ENCODE measurements at places on chromosomes 1 and 21. TPM values are rescaled to one million over a fixed set of nuclear protein-coding genes. Genes with fewer than 3 reads are reported as not detected.

DNA sequence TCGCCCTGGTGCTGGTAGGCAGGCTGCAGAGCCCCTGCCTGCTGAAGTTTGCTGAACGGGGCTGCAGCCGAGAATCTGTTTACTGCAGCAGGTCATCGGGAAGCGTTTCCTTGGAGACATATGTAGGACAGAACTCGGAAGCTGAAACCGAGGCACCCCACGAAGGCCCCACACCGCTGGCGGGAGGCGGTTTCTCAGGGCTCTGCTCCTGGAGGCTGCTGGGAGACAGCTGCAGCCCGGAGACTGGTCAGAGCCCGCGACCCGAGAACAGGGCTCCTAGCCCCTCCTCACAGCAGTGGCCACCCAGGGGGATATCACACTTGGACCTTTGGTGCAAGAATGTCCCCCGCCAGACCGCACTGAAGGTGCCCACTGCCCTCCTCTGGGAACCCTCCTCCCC is 12.7 kb upstream of the PLCH2 start:
- DNase-seq, result peak; percentile 61

- DNase-seq, result no peak
These were observed 21.6 kb upstream of the STUM start for GRCh38 chr1:226526801-226527595.

DNA sequence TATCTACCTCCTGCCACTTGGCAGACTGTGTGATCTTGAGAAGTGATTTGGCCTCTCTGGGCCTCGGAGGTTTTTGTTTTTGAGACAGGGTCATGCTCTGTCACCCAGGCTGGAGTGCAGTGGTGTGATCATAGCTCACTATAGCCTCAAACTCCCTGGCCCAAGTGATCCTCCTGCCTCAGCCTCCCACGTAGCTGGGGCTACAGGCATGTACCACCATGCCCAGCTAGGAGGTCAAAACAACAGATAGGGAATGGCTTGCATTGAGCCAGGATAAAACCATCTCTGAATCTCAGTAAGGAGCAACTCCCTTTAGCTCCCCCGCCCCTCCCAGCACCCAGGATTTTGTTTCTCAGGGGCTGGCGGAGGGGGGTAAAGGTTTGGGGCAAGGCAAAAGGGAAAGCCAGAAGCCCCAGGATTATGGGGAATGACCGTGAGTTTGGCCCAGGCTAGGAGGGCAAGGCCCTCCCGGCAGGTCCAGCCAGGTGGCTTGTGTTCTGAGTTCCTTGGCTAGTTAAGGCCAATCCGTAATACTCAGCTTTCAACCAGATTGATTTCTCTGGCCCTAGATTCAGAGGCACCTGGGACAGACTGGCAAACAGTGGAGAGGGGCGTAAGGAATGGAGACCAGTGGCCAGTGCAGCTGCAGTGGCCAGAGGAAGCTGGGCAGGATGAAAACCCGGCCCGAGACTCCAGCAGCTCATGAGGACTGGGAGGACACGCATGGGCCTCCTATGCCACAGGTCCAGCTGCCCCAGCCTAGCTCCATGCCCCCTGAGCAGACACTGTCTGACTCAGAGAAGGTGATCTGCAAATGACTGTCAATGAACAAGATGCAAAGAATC is 130.1 kb downstream of the DMRTB1 start:
- no peak for DNase-seq

Gene OPRD1
- 0.72 TPM for total RNA-seq

Gene COL24A1
- 4.9 TPM for total RNA-seq

DNA sequence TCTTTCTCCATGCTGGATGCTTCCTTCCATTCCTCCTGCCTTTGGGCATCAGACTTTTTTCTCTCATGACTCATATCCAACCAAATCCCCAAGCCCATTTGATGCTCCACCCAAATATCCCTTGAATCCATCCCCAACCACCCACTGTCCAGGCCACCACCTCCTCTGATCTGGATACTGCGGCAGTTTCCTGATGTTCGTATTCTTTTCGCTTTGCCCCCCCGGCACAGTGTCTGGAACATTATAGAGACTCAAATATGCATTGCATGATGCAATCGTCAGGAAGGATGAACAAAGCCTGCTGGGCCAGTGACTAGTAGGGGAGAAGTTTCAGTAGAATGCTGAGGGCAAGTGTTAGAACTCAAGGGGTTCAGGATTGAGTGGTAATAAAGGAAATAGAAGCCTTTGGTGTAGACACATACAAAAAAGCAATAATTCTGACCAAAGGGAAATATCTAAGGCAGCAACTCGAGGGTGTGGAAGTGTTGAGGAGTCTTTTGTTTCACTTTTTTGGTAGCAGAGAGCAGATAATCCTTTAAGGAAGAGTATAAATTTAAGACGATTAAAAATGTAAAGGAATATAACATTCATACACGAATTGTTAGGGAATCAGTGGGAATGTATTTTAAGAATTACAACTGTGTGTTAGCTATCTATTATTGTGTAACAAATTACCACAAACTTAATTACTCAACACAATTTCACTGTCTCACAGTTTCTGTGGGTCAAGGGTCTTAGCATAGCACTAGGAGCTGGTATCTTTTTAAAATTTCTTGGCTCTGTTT is 7.5 kb downstream of the S100A11 start:
- DNase-seq, result no peak

Gene PRAMEF4
- total RNA-seq, result not detected

DNA sequence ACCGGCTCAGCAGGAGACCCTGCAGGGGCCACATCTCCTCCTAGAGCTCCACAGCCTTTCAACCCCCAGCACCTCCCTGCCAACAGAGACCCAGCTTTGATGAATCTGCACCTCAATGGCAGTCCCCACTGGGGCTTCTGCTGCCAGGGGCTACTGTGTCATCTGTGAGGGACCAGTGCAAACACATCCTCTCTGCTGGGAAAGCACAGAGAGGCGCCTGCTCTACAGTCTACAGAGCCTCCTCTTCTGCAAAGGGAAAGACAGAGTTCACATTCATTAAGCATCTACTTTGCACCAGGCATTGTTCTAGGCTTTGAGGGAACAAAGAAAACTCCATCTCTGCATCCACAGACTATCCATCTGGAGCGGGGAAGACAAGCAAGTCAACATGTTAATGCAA is 125.8 kb downstream of the CAPN8 start:
- DNase-seq, result no peak

DNA sequence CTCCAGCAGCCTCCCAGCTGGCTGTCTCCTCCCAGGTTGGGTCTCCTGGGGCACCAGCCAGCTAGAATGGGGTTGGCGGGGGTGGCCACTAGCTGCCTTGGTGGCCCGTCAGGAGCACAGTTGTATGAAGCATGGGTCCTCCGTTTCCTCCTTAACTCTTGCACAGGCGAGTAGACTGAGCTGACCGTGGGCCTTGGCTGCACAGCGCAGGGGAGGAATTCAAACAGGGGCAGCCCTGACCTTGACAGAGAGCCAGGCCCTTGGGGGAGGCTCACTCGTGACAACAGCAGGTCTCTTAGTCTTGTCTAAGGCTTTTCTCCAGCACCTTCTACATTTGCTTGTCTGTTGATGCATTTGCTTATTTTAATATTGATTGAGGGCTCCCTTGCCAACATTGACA is 114.1 kb downstream of the PRDM2 start:
- no peak for DNase-seq

- peak; percentile 84 for DNase-seq
These were observed 1211.0 kb upstream of the ADGRL4 start for GRCh38 chr1:80217377-80217986.

- DNase-seq, result peak; percentile 35
These were observed 343.8 kb downstream of the RPS6KC1 start for GRCh38 chr1:213394837-213395236.

Gene TNN
- total RNA-seq, result 54.2 TPM

Gene RGS4
- 3.9 TPM for total RNA-seq

DNA sequence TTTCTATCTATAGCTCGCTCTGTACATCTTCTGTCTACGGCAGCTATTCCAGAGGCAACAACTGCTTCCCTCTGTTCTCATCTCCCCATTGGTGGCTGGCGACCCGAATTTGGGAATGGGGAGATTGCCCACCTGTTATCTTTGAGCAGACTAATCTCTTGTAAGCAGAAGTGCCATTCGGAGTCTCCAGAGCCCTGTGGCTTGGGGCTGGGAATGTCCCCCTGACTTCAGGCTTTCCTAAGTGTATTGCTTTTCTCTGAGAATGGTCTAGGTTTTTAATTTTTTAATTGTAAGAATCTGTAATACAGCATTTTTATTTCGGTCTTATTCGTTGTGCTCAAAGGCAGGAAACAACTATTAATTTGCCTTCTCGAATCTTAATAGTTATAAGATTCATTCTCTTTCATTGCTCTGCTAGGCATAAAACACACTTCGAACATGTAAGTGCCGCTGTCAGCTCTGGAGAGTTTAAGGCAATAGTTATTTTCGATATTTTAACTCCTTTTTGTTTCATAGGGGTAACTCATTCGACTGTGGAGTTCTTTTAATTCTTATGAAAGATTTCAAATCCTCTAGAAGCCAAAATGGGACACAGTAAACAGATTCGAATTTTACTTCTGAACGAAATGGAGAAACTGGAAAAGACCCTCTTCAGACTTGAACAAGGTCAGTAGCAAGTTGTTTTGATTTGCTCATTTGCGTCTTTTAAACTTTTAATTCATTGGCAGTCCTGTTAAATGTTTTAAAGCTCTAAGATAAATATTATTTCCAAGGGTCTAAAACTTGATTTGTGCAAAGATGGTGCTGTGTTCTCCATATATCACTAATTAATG is 514 bp downstream of the AGL start:
- DNase-seq, result no peak

DNA sequence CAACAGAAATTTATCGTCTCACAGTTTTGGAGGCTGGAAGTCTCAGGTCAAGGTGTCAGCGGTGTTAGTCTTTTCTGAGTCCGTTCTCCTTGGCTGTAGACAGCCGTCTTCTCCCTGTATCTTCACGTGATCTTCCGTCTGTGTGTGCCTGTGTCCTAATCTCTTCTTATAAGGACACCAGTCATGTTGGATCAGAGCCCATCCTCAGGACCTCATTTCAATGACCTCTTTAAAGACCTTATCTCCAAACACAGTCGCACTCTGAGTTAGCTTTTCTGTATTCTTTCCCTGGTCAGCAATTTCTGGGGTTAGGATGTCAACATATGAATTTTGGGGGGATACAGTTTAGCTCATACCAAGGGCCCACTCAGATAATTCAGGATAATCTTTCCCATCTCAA is 247.7 kb downstream of the PRDM2 start:
- no peak for DNase-seq

GRCh38 chr1:58884706-58885661 is 101.1 kb upstream of the JUN start:
- no peak for DNase-seq

- DNase-seq, result peak; percentile 56
These were observed 3.8 kb downstream of the LCA5L start for GRCh38 chr21:39441502-39442475.

Gene AK5
- total RNA-seq, result 4.8 TPM

Gene HSD3B1
- total RNA-seq, result not detected

Gene ADAM30
- not detected for total RNA-seq

All from tongue (tissue), 3 donors.